Stimulated activated CD8-positive, alpha-beta memory T cell treated with anti-CD3 and anti-CD28 coated beads, Interleukin-2, amount 100 ng/mL, for 1 hour (primary cell): ENCODE measurements at places on chromosomes 11 and 22.

DNA sequence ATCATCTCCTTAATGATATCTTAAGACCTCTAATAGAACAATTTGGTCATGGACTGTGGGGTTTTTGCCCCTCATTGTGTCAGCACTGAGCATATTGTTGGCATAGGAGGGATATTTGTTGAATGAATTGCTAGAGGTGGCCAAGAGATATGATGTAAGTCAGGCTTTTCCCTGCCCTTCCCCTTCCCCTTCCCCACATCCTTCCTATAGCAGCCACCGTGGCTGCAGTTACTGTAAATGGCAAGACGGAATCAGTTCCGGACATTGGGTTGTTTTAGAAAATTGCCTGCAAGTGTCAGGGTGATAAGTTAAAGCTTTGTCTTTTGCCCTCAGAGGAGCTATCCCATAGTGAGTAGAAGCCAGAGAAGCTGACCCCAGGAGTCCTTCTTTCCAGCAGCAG is 23.0 kb downstream of the LIMK2 start:
- DNase-seq = no peak

DNA sequence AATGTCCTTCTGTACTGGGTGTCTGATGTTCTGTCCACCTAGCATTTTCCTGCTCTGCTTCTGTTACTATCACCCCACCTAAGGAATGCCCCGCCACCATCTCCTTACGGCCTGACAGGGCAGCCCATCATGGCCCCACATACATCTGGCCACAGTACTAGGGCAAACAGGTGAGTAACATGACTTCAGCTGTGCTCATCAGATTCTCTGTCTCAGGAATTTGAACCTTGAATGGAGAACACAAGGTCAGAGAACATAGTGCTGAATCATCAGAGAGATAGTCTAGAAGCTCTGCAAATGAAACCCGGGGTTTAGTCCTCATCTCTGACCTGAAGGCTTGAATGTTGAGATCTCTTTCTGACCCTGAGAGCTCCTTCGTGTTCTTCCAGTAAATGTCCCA is 32.4 kb downstream of the ZC3H12C start:
- DNase-seq = no peak

GRCh38 chr22:27612115-27612514 is 189.4 kb downstream of the MN1 start:
- no peak for DNase-seq

- DNase-seq = no peak
Observed at GRCh38 chr11:116500026-116500946, 272.5 kb downstream of the BUD13 start.

- no peak for DNase-seq
Observed at GRCh38 chr11:35992548-35992947, 48.7 kb downstream of the LDLRAD3 start.

DNA sequence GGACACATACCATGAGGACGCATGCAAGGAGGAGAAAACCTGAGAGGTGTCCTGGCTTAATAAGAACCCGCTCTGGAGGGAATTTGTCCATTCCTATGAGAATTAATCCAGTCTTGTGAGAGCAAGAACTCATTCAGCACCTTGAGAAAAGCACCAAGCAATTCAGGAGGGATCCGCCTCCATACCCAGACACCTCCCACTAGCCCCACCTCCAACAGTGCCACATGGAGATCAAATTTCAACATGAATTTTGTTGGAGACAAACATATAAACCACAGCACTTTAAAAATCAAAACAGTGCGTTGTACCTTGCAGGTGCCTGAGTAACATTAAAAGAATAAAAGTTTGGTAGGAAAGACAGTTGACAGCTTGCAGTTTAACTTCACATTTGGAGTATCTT is 11.4 kb downstream of the UBE4A start:
- DNase-seq = no peak

DNA sequence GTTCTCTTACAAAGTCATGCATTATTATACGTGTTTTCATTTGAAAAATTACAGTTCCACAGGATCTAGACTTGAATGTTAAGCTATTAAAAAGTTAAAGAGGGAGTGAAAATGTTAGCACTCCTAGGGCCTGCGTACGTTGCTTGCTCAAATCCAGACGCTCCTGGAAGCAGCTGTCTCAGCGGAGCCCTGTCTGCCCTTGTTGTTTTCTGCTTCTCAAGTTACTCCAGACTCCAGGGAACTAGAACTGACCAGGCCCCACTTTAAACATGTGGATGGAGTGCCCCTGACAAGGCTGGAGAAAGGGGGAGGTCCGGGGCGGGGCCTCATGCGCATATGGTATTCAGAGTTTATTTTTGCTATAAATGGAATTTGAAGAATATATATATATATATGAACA is 9.6 kb downstream of the PARVB start:
- no peak for DNase-seq

DNA sequence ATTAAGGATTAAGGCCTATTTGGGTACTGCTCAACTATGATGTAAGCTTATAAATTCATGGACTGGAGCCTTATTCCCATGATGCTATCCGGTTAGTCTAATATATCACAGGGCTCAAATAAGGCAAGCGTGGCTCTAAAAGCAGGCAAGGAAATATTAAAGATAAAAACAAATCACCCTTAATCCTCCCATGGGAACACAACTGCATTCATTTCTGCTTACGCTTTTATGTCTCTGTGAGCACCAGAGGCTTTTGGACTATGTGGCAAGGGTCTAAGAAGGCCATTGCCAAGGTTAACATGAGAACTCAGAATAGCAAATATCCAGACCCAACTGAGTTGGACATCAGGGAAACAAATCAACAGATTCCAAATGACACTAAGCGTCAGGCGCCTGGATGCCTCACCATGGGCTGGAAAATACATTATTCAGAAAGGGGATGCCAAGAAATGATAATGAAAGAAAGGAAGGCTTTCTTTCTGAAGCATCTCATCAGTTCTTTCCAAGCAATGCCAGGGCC is 138.1 kb downstream of the SLC1A2 start:
- no peak for DNase-seq

DNA sequence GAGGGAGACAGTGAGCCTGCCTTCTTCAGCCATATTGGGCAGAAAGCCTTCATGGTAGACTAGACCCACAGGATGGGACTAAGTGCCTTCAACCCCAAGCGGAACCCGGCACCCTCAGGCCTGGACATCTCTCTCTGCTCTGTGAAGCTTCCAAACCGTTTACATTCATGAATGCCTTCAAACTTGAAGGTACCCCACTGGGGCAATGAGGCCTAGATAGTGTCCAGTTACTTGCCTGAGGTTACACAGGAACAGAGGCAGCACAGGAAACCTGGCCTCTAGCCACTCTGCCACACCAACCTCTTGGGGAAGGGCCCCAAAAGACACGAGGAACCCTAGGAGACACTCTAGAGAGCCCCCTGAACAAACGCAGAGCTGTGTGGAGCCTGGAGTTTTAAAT is 14.5 kb upstream of the CYP2R1 start:
- DNase-seq = no peak

GRCh38 chr22:27435844-27436576 is 365.5 kb downstream of the MN1 start:
- DNase-seq = no peak

GRCh38 chr11:6568191-6568918 is 35.1 kb downstream of the RRP8 start:
- no peak for DNase-seq

DNA sequence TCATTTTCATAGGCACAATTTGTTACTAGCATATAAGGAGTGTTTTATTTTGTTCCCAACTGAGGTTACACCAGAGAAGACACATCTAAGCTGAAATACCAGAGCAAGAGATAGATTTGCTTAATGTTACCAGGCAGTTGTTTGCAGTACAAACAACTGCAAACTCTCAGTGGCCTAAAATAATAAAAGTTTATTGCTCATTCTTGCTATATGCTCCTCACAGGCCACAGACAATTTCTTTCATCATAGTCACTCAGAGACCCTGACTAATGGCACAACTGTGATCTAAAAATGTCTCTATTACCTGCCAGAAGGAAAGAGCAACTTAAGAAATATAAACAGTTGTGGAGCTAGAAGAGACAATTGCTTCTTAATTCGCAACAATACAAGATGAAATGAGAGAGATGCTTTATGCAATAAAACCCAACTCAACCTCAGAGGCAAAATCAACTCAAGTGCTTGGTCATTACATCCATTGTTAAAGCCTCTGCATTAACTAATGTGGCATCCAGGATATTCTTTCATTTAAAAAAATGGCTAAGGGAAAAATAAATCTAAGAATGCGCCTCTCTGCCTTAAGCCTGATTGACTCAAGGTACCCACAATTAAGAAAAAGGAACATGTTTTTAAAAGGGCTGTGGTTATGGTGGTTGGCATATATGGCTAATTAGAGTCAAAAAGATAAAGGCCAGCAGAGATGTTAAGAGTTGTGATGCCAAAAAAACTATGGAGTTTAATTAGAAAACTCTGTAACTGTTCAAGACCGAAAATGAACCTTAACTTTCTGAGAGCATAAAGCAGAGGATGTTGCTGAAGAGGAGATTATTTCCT is 103.7 kb downstream of the CD44 start:
- DNase-seq = no peak

GRCh38 chr11:113994077-113994954 is 19.4 kb downstream of the HTR3A start:
- DNase-seq = peak; percentile 18

DNA sequence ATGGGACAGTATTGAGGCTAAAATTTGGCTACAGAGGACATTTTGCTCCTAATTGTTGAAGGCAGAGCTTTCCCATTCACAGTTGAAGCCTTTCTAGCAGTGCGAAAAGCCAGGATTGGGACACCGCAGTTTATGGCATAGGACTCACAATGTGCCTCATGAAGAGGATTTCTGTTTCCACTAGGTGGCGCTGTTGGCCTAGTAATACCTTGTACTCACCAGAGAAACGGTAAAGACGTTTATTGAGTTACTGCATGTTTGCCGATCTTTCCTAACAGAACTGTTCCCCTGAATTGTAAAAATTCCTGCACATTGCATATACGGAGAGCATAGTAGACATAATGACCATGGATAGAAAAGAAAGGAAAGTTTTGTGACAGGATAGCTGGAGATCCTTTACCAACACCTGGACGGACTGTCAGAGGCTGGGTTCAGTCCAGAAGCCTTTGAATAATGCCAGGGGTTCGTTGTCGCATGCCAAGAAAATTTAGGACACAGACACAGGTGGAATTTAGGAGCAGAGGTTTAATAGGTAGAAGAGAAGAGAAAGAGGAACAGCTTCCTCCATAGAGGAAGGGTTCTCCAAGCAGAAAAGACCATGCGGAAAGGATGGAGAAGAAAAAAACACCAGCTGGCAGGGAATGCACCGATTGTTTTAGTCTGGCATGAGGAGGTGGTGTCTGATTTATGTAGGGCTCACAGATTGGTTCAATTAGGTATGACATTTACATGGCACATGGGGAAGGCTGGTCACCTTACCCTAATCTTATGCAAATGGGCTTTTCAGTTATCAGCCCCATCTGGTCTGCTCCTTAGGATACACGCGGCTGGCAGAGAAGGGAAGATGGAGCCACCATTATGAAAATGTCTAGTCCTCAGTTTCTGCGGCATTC is 10.8 kb upstream of the OR51D1 start:
- DNase-seq = no peak

- DNase-seq = no peak
Observed at GRCh38 chr11:111736621-111737443, 29.4 kb downstream of the PPP2R1B start.

- no peak for DNase-seq
Observed at GRCh38 chr11:43738600-43739409, 58.3 kb downstream of the HSD17B12 start.

DNA sequence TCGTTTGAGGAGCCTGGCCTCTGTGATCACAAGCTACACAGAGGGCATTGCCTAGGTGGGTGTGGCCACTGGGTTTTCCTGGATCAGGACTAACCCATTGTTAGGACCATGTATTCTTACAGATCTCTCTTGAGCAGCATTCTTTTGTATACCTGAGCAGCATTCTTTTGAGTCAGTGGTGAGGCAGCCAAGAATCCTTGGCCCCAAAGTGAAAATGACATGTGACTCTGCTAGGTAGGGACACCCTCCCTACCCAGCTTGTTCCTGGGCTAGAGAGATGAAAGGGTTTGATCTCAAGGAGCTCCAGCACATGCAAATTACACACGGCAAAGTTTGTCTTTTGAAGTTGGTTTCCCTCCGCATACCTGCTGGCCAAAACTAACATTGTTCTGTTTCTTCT is 55.0 kb upstream of the HORMAD2 start:
- no peak for DNase-seq

DNA sequence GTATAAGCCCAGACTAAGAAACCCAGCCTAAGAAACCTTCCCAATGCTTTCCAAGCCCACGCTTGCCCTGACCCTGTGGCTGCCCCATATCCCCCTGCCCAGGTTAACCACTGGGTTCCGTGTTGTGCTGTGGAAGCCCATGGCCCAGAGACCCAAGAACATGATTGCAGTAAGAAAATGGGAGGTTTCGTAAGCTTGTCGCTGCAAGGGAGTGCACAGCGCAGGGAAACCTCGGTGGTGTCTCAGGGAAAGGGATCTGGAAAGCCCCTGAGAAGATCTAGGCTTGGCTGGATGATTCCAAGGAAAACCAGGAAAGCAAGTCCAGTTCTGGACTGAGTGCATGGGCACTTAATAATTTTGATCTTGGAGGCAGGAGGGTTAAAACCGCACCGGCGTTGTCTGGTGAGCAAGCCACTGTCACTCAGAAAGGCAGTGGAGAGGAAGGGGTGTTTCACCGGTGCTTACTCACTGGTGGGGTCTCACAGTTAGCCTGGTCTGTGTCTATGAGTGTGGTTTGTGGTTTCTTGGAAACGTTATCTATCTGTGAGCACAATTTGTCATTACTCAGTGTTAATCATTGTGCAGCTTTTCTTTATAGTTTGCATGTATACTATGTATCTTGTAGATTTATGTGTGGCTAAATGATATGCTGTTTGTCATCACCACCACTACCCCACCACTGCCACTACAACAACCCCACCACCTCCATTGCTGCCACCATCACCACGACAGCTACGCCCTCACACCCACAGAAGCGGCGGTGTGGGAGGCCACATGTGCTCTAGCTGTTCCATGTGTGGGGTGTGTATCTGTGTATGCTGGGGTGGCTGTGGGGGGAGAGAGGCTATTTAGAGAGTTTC is 53.3 kb upstream of the PRDM11 start:
- peak; percentile 27 for DNase-seq

DNA sequence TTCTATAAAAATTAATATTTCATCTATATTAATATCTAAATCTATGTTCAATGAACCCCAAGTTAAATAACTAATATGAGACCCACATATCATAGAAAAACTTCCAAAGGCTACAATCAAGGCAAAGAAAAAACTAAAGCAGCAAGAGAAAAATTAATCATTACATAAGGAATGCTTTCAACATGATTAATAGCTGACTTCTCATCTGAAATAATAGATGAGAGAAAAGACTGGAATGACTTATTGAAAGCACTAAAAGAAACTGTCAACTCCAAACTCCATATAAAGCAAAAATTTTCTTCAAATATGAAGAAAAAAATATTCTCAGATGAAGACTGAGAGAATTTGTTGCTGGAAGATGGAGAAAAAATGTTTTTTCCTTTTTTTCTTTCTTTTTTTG is 13.0 kb downstream of the TRIM5 start:
- DNase-seq = no peak

DNA sequence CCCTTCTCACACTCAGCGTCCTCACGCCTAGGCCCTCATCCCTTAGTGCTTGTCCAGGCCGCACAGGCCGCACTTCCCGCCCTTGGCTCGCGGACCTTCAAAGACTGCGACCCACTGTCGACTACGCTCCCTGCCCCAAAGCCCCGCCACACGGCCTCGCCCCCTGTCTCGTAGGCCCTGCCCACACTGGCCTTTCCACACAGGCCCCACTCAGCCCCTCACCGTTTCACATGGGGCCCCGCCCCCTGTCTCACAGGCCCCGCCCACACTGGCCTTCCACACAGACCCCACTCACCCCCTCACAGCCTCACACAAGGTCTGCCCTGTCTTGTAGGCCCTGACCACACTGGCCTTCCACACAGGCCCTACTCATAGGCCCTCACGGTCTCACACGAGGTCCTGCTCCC is 11.0 kb downstream of the NRXN2 start:
- DNase-seq = no peak
